ENCODE measurements at places on chromosomes 6 and 20.

GRCh38 chr6:42653851-42654250 is 68.5 kb downstream of the PRPH2 start:
- DNase-seq: no peak

- DNase-seq: peak; percentile 49
These were observed 15.2 kb downstream of the COL19A1 start for GRCh38 chr6:69881322-69882151.

- no peak for DNase-seq
These were observed 6.2 kb downstream of the LATS1 start for GRCh38 chr6:149711711-149712110.

GRCh38 chr6:6942831-6943230 is 164.9 kb upstream of the RREB1 start:
- no peak for DNase-seq

- DNase-seq: peak; percentile 70
These were observed 715 bp downstream of the SOX12 start for GRCh38 chr20:325889-326644.
